ENCODE measurements at places on chromosomes 7 and 10. TPM values are rescaled to one million over a fixed set of nuclear protein-coding genes. Genes with fewer than 3 reads are reported as not detected.

Gene TMEM26
- total RNA-seq = not detected

Gene DIP2C
- total RNA-seq = 31.5 TPM

Gene STOX1
- total RNA-seq = 0.15 TPM

Gene DYNC1I1
- 17.7 TPM for total RNA-seq

Gene CALHM1
- not detected for total RNA-seq

Gene LFNG
- 3.6 TPM for total RNA-seq

Gene SPDYE18
- total RNA-seq = 0.56 TPM

Gene CACNB2
- 37.5 TPM for total RNA-seq

Gene MYH16
- total RNA-seq = not detected

Gene PAX4
- not detected for total RNA-seq

Gene CFAP69
- total RNA-seq = 7.4 TPM

Gene TMEM213
- total RNA-seq = not detected

Gene CXCL12
- 114 TPM for total RNA-seq

Gene ADAM22
- 2.9 TPM for total RNA-seq

Measured in right cardiac atrium (tissue), 5 donors.